BE2C (cell line): ENCODE measurements at places on chromosomes 7 and 10.

DNA sequence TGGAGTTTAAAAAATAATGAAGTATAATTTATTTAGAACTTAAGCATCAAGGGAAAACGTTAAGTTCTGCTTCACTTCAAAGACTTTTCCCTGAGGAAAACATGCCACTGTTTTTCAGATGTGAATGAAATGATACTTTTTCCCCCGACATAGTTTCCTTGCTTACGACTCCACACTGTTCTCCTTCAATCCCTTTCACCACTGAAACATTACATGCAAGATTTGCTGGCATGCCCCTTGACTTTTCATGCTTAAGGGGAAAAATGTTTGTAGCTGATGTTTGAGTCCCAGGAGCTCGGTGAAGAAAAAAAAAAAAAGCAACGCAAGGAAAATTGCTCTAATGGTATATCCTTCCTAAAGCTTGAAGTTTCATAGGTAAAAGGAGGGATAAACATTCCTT, 10.0 kb downstream of the GLI3 start:
- DNase-seq: no peak

GRCh38 chr7:16428672-16429071, 7.3 kb upstream of the CRPPA start:
- no peak for DNase-seq

DNA sequence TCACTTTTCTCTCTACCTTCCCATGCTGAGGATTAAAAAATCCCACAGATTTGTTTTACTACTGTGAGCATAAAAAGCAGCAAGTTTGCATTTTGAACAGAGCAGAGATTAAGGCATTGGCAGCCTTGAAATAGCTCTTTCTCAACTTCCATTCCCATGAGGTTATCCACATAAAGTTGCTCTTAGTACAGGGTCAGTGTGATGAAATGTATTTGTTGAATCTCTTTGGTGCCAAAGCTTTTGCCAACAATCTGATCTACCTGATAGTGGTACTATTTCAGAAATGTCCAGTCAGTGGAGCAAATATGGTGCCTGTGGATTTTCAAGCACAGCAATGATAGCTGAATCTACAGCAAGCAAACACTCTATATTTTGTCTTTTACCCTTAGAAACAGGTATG, 254.8 kb downstream of the INHBA start:
- no peak for DNase-seq

DNA sequence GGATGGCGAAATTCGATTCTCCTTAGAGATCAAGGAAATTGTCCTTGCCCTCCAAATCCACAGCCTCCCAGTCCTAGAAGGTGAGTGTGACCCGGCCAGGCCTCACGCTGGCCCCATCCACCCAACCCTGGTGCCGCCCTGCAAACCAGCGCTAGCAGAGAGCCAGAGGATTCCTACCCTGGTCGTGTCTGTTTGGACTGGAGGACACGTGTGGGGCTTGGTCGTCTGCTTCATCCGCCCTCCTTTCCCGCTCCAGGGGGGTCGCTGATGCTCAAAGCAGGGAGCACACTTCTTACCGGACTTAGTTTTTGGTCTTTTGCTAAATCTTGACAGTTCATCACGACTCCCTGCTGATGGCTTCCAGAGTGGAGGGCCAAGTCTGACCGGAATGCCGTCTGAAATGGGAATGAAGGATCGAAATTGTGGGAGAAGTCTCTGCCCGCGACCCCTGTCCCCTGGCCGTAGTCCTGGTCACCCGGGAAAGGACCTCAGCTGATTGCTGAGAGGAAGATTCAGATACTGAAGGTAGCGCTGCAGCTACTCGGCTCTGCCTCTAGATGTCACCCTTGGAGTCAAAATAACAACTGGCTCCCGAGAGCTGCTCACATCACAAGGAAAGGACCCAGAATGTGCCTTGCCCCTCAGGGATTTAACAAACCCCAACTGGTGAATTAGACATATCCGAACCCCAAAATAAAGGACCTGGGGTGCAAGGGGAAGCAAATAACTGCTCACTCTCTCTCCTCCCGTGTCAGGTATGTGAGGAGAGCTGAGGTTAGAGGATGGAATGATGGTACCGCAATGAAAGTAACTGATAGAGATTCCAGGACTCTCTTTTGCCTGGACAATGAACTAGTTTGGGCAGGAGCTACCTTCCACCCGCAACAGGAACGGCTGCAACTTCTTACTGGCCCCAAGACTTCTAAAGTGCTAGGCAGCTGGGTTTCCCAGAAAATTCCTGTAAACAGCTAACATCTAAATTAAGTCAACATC, 23.5 kb upstream of the ORC5 start:
- DNase-seq: peak; percentile 54

DNA sequence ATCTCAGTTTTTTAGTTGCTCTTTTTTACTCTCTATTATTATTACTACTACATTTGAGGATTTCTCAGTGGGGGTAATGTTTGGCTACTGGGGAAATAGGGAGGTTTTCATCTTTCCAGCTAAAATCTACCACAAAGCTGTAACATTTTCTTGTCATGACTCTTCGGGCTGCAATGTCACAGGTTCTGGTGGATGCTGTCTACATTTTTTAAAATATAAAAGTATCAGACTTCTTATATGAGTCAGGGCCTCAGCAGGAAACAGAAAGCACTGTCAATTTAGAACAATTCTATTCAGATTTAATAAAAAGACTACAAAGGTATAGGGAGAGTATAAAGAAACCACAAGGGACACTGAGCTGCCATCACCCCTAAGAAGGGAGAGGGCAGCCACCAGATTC, 61.6 kb downstream of the DNAJC12 start:
- DNase-seq: no peak

- no peak for DNase-seq
These were observed 47.5 kb upstream of the DMBT1 start for GRCh38 chr10:122513053-122513452.

DNA sequence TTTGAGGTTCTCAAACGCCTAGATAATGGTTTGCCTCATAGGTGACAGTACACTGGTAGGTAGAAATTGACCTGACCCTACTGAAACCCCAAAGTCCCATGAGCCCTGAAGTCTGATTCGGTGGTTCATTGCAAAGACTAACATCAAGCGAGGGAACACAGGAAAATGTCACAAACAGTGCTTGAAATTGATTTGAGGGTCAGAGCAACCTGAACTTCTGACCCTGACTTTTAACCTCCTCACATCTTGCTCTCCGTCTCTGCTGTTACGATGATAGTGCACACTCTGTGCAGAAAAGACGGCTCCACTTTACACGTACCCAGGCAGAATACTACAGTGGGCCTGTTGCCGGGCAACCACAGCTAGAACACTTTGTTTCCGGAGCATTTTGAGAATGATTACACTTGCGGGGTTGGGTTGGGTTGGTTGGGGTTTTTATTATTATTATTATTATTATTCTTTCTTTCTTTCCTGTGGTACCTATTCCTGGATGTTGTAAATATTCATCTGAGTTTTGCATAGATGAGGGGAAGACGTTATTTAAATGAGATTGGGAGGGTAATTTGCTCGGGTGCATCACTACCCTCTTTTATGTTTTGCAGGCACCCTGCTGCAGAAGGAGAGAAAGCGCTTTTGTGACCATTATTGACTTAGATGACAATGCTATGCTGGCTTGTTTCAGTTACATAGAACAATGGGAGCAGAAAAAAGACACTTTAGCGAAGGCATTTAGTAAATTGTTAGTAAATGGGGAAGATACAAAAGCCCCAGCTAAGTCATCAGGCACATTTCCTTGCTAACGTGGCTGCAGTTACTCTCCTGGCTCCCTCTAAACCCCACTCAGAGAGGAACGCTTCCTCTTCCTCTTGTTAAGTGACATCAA, 438.1 kb upstream of the NRP1 start:
- DNase-seq: no peak

GRCh38 chr7:111083413-111083812, 7.5 kb upstream of the LRRN3 start:
- no peak for DNase-seq

DNA sequence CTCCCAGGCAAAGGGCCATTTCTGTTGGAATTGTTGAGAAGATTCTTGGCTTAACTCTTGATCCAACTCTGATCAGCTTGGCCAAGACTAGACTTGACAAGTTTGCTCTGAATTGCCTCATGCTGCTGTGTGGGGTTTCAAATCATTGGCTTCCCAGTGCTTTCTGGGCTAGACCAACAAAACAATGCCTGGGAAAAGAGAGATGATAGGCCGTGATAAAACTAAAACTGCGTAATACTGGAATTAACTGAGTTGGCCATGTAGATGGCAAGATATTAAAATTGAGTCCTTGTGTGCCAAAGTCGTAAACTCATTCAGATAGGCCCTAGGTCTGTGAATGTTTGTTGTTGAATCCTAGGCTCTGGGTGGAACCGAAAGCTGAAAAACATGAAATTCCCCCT, 222.6 kb downstream of the MGMT start:
- no peak for DNase-seq

GRCh38 chr10:9504227-9504626, 1449.7 kb downstream of the GATA3 start:
- no peak for DNase-seq

DNA sequence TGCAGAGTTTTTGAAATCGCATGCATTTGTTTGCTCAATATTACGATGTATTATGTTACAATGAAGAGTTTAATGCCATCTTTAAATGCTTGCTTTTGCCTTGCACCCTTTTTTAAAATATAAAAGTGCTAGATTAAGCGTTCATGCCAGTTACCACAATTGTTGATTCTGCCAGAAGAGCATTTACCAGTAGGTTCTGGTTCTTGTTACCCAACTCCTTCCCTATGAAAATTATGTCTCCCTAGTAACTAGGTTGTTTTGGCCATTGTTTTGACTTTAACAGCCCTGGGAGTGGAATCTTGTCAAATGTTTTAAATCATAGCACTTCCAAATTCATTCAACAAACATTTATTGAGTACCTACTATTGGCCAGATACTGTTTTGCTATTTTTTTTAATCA, 32.8 kb upstream of the CDK14 start:
- DNase-seq: no peak

DNA sequence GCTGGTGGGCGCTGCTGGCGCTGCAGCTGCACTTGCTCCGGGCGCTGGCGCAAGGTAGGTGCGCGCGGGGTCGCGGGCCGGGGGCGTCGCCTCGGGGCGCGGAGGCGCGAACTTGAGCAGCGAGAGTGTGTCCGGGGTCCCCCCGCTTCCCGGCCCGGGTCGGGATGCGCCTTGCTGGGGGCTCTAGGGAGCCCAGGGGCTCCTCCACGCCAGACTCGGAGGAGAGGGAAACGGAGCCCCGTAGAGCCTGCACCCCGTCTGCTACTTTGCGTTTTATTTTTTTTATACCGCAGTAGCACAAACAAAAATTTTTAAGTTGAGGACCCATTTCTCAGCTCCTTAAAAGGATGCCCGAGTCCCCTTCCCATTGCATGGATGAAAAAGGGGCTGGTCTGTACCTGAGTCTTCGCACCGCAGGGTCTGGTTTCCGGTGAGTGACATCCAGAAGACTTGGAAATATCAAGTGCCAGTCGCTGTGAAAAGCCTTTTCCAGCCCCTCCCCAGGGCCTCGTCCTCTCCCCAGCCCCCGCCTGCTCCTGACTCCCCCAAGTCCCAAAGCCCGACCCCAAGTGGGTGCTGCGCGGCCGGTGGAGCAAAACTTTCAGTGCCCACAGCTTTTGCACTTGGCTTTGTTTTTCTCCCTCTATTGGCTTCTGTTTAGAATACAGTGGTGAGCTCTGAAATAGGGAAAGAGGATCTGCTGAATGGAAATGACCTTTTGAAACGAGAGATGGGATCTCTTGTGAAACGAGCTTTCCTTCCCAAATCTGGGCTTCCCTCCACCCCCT, 973 bp downstream of the SDK1 start:
- no peak for DNase-seq

GRCh38 chr10:114615600-114616007, 42.5 kb downstream of the ABLIM1 start:
- DNase-seq: no peak

GRCh38 chr7:41046221-41046761, 656.6 kb downstream of the INHBA start:
- DNase-seq: no peak

- DNase-seq: no peak
These were observed 20.9 kb downstream of the MORN4 start for GRCh38 chr10:97612386-97612785.

DNA sequence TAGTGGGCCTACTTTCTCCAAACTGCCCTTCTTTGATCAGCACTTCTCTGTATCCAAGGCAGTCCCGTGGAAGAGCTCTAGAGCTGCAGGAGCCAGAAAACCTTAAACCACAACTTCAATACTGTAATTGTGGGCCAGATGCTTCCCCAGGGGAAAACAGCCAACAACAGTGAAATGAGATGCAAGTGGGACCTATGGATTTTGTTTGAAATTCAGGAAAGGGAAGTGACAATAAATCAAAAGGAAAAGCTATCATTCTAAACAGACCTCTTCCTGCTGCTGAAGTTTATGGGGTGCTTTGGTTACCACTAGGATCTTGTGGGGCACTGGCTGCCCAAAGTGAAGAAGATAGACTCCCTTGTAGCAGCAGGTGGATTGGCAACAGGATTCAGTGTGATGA, 1031.7 kb downstream of the LRMDA start:
- no peak for DNase-seq
